ENCODE measurements at places on chromosomes 2 and 18.

GRCh38 chr2:218642786-218643185 is 16.6 kb downstream of the ZNF142 start:
- no peak for DNase-seq

GRCh38 chr18:42106784-42107183 is 151.8 kb downstream of the PIK3C3 start:
- no peak for DNase-seq

DNA sequence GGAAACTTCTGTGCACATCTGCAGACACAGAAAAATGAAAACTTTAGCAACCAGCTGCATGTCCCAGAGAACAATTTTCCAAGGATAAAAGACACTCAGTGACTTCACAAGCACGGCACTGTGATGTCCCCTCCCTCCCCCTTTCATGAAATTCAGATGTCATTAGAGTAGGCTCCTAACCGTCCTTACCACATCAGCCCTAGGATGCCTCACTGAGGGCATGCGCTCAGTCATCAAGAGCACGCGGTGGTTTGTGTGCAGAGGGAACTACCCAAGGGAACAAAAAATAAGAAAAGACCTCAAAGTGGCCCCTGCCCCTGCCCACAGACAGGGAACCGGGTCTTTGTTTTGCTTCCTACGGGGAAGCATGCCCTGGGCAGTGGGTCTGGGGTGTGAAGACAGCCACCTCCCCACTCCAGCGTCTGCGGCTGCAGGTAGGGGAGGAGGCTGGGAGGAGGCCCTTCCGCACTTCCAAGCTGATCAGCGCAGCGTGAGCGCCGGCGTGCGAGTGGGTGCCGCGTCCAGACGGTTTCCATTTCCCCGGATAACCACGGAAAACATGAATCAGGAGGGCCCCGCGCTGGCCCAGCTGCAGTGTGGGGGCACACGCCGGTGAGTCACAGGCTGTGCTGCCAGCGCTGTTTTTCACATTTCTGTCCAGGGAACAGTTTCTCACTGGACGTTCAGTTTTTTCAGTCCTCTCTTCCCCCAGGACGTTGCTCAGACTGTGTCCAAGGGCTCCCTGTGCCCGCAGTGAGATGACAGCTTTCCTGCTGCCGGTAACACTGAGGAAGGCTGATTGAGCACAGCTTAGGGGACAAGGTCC is 70.6 kb downstream of the COPS8 start:
- peak; percentile 11 for DNase-seq

DNA sequence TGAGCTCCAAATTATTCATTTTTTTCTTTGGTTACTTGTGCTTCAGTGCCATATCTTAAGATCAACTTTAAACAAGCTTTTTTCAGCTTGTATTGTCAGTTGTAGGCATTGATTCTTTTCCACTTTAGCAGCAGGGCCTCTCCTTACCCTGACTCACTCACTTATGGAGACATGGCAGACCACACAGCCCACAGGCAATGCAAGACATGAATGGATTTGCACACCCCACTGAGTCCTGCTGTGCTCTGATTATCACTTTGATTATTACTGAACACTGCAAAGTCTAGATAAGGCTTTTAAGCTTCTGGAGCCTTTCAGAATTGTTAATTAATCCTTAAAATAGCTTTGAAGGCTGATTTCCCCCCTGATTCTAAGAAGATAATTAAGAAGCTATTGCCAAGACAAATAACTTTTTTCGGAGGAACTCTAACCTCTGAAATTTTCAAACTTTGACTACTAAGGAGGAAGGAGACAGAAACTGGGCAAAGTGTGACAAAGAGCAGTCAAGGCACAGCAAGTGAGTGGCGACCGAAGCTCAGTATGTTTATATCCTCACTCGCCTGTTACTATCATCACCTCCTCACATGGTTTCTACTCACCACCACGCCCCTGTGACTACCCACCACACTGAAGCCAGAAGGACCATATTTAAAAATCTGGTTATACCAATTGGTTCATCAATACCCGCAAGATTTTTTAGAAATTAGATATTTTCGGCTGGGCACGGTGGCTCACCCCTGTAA is 43.3 kb downstream of the CACNB4 start:
- no peak for DNase-seq

- no peak for DNase-seq
These were observed 19.8 kb downstream of the PARD6G start for GRCh38 chr18:80227472-80227871.

GRCh38 chr2:88055371-88056128 is at the start of gene KRCC1:
Gene KRCC1 (minus strand): TSS chr2:88055783. CDS start chr2:88028563, 27,220 bp downstream.
- DNase-seq, result peak; percentile 95

- DNase-seq, result no peak
These were observed 1.1 kb upstream of the KCNIP3 start for GRCh38 chr2:95296011-95296410.

GRCh38 chr18:77369644-77370043 is 120.0 kb downstream of the GALR1 start:
- no peak for DNase-seq

DNA sequence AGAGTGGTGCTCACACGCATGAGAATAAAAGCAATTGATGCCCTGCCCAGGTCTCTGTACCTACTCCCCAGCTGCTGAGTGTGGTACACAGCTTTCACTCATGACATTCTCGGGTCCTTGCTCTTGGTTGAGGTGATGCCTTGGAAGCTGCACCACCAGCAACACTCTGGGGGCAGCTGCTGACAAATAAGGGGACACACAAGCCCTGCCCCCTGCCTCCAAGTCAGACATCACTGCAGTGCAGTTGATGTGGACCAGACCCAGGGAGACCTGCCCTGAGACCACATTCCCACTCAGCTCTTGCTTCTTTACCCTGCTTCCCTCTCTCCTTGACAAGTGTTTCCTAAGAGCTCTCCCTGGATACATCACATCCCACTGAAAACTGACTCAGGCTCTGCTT is 225.6 kb downstream of the ZBTB7C start:
- no peak for DNase-seq

- no peak for DNase-seq
These were observed 3.0 kb upstream of the CHMP3 start for GRCh38 chr2:86566158-86566820.

GRCh38 chr2:31319406-31320175 is 85.6 kb downstream of the EHD3 start:
- DNase-seq, result no peak

GRCh38 chr2:176979981-176980710 is 232.4 kb upstream of the HNRNPA3 start:
- no peak for DNase-seq

GRCh38 chr2:106075048-106075447 is 119.1 kb downstream of the UXS1 start:
- no peak for DNase-seq

DNA sequence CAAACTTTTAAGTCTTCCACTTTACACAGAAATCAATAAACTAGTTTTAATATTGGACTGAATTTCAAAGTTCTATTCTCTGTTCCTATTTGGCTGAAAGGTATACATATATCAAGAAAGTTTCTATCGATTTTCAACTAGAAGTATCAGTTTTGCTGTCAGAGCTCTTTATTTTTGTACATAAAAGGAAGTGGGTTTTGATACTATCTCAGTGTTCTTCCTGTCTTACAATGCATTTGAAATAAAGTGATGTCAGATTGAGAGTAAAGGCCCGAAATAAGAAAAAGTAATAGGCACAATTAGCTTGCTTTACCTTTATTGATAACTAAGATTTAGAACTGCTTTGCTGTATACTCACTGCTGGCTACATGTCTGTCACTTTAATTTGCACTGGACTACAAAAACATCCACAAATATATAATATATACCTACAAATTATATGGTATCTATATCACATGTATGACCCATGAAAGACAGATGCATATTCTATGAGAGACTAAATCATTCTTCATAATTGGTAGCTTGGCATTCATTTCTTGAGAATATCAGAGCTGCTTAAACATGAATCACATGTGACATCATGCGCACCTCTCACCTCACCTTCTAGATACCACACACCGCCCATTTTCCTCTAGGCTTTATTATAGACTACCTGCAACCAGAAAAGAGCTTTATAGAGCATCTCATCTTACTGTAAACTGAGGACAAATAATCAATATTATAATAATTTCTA is 83.6 kb downstream of the ASXL2 start:
- no peak for DNase-seq

DNA sequence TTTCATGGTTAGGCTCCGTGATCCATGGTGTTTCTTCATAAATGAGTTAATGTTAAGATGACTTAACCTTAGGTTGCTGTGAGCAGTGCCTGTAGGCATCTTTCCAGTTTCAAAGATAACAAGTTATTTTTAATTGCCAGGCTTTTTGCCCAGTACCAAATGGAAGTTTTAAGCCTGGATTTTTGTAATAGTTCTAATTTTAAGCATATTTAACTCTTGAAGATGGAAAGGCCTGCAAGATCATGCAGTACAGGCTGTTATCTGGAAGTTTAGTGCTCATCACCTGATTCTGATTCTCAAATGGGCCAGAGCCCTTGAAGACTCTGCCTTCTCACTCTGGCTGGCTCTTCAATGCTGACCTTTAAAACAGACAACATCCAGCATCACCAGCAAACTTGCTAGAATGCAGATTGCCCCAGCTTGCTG is 141.3 kb downstream of the NCK2 start:
- DNase-seq, result no peak

DNA sequence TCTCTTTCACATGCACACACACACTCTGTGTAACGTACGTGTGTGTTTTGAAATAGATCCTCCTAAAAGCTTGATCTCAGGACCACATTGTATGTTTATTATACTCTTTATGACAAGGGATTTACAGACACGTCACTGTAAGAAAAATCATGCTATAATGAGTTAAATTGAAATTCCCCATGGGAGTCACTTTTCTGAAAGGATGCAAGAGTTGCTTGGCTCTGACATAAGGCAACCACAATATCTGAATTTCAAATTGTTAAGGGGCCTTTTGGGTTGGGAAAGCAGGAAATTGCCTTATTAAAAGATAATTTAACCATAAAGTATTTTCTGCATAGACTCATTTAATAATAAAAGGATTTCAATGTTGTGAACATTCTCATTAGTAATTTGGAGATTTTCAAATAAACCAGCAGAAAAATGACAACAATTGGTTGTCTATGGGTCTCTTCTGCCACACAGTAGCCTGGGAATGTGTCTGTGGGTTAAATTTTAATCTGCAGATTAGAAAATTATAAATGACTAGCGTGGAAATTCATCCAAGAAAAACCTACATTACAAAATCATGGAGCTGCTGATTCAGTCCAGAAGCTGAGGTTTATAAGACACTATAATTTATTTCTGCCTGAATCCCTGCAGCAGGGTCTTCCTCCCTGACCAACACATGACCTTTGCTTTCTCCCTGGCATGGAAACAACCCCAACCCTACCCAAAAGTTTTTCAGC is 75.9 kb upstream of the PID1 start:
- no peak for DNase-seq

DNA sequence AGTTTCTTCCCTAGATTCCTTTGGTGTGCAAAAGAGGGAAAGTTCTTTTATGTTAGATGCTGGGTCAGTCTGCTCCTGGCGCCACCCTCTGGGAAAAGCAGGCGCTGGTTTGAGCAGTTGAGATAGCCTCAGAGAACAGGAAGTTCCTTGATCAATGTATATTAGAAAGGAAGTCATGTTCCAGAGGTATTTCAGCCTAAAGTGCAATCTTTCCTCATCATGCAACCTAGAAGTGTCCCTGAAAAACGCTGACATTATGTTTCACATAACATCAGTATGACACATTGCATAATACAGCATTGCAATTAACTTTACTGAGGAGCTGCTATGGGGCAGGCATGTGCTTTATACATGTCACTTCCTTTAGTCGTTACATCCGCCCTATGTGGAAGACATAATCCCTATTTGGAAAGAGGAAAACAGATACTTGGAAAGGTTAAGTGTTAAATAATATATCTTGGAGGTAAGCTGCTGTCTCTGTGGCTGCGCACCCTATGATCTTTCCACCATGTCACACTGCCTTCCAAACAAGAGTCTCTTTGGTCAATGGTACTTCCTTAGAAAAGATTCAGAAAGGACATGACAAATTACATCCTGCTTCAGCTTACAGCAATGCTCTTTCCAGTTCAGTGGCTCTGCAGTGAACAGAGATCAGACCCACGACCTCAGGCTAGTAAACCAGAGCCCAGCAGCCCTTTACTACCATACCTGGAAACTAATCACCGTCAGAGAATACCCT is 369.7 kb downstream of the RAD51AP2 start:
- DNase-seq, result peak; percentile 17

GRCh38 chr2:23944527-23944926 is 4.3 kb downstream of the UBXN2A start:
- DNase-seq, result no peak

GRCh38 chr18:52319424-52319983 is 20.5 kb upstream of the DCC start:
- no peak for DNase-seq

GRCh38 chr2:219344751-219345430 is 12.3 kb upstream of the RESP18 start:
- no peak for DNase-seq

- DNase-seq, result no peak
These were observed 108.1 kb upstream of the POU3F3 start for GRCh38 chr2:104745846-104746245.

- no peak for DNase-seq
These were observed 100.3 kb downstream of the MBP start for GRCh38 chr18:77032181-77032701.

GRCh38 chr18:58966704-58967103 is 102.0 kb downstream of the ZNF532 start:
- no peak for DNase-seq

- DNase-seq, result no peak
These were observed 6.1 kb downstream of the ARPC2 start for GRCh38 chr2:218223046-218223445.

DNA sequence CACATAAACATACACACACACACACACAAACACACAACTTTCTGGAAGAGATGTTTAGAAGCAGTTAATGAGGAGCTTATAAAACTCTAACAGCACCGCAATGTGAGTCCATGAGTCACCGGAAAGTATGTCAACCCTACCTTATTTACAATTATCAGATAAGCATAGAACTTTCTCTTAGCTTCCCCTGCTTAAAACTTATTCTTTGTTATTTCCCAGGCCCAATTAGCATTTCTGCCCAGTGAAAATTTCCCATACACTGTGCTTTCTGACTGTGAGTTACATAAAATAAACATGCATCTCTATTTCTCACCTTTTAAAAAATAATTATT is 737.6 kb downstream of the LRP1B start:
- no peak for DNase-seq

- no peak for DNase-seq
These were observed 1364.0 kb upstream of the NRXN1 start for GRCh38 chr2:52395912-52396311.

GRCh38 chr2:180734382-180734781 is 246.0 kb upstream of the UBE2E3 start:
- no peak for DNase-seq

DNA sequence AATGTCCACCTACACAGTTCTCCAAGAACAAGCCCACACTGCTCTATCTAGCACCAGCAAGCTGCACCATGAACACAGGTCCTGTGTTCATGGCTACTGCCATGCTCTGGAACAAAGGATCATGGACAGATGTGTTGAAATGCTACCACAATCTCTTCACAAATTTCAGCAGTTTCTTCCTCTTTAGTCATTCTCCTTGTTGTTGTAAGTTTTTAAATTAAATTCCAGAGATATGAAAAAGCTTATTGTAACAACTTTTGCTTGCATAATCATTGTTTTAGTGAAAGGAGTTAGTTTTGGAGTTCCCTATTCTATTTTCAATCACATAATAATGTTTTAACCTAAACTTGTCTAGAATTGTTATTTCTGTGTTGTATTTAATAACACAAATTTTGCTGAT is 17.2 kb upstream of the NAPG start:
- DNase-seq, result no peak

- DNase-seq, result no peak
These were observed 1.9 kb upstream of the NMUR1 start for GRCh38 chr2:231531883-231532755.
